ENCODE measurements at places on chromosomes 2 and 18.

DNA sequence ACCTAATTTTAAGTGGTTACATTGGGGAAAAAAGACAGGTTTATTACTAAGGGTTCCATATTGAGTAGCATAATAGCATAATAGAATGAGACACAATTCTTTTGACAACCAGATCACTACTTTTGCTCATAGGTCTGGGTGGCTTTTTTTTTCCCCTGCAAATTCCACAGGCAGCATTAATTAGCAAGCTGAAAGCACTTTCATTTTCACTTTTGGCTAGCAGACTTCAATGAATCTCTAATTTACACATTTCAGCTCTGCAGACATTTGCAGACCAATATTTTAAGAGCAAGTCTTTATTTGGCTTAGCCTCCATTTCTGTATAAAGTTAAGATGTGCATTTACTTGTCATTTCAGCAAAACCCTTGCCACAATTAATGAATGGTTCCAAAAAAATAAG lies 185.5 kb downstream of the NOL4 start:
- DNase-seq: peak; percentile 20

DNA sequence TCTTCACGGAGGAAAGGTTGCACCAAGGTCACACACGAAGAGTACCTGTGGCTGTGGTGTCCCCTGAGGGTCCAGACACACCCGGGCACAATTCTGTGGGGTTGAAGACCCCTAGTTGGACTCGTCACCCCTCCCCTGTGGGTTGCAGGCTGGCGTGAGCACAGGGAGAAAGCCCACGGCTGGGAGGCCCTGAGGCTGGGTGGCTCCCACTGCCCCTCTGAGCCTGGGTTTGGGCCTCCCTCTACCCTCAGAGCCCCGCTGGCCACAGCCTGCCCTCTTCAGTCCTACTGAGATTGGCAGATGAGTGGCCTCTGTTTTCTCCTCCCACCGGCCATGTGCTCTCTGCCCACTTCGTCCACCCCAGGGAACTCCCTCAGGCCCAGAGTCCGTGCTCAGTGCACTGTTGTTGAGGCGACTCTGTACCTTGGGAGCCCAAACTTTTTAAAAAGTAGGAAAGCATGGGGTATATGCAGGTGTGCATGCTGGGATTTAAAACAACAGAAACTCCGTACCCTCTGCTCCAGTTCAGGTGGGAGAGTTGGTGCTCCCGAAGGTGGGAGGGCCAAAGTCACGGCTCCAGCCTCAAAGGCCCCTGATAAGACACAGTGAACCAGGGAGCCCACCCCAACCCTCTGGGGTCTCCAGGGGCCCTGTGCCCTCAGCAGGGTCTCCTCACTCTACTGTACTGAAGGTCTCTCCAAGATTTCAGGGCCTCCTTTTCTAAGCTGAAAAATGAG lies 19.1 kb downstream of the RAMP1 start:
- DNase-seq: no peak

- DNase-seq: no peak
Measured at GRCh38 chr18:49890041-49890440, 76.7 kb upstream of the ACAA2 start.

DNA sequence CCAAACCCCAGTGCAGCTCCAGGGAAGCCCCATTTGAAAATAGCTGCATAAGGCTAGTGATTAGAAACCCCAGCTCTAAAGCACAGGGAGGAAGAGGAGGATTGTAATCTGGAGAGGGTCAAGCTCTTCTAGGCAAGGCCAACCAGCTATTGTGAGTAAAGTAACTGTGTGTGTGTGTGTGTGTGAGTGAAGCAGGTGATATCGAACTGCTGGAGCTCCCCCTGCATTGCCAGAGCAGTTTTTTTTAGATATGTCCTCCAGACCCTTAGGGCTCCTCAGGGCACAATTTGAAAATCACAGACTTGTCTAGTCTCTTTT lies 177.4 kb upstream of the NABP1 start:
- DNase-seq: no peak

DNA sequence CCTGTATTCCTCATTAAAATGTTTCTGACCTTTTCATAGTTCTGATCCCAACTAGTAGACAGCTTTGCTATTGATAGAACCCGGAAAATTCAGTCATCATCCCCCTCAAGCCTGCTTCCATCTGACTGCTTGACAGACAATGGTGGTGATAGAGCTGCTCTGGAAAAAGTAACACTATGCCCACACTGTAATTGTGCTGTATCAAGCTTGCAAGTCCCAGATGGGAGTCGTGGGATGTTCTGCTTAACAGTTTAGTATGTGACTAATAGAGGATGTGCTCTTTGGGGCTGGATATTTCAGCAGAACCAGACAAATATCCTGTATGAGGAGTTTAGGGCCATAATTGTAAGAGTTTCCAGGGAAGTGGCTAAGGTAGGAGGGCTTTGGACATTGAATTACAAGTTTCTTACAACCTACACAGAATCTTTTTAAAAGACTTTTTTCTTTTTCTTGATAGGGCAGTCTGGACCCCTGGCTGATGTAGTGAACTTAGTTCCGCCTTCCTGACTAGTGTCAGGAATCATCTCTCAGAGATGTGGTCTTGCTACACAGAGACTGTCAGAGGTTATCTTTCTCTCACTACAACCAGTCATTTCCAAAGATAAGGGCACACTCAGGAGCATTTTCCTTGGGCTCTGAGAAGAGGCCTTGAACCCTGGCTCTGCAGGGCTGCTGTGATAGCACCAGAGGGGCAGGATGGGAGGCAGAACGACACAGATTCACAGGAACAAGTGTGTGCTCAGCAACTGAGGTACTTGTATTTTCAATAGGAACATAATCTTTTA lies 158.0 kb upstream of the RBMS1 start:
- no peak for DNase-seq

GRCh38 chr2:150860301-150860700 lies 372.8 kb upstream of the RND3 start:
- DNase-seq: peak; percentile 23

- no peak for DNase-seq
Measured at GRCh38 chr2:78585871-78586270, 439.6 kb upstream of the REG3G start.

- DNase-seq: no peak
Measured at GRCh38 chr2:190663348-190663747, 14.5 kb downstream of the NAB1 start.

DNA sequence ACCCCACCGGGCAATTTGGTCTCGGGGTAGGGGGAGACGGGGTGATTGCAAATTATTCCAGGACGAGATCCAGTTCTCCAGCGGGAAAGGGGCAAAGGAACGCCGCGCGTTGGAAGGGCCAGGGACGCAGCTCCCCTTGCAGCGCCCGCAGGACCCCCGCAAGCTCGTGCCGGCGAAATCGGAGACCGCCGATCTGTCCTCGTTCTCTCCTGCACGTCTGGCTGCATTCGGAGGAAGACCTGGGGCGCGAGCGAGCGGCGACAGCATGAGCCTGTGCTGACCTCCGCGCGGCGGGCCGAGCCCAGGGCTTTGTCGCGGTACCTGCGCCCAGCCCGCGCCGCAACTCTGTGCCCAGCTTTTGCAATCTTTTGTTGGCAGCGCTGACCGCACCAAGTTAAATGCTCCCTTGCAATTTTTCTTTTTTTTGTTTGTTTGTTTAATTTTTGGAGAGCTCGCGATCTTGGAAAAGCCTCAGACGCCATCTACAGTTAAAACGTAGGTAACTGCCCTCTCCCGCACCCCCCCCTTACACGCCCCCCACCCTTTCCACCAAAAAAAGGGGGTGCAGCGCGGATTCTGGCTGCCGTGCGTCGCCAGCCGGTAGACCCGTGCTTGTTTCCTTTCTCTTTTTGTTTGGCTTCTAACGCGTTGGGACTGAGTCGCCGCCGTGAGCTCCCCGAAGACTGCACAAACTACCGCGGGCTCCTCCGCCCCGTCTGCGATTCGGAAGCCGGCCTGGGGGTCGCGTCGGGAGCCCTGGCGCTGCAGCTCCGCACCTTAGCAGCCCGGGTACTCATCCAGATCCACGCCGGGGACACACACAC lies 667 bp downstream of the TRIB2 start:
- peak; percentile 49 for DNase-seq

DNA sequence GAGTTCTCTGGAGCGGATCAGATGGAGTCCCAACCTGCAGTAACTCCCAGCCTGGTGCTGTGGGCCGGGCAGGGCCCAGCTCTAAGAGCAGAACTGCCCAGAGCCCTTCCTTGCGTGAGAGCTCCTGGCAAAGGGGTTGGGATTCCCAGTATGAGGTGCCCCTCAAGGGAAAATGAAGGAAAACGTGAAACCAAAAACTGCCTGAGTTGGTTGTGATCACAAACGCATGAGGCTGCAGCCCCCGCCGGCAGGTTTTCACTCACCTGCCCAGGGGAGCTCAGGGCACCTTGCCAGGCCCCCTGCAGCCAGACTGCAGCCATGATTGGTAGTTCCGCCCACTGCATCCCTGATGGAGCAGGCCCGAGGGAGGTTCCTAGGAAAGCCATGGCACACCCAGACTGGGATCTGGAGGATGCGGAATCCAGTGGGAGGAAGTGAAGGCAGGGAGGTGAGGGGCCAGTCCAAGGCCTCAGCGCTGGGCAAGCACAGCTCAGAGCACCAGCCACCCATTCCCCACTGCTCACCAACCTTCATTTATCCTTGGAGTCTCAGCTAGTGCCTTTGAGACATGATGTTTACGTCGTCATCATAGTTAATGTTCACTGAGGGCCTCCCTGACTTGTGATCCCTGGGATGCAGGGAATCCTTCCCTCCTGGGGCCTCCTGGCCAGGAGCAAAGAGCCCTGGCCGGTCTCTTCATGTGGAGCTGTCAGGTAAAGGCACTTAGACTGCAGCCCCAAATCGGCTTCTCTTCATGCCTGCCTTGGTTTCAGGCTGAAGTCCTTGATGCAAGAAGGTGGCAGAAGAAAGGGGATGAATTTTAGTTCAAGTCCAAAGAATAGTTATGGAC lies 103.2 kb downstream of the INHBB start:
- DNase-seq: no peak

DNA sequence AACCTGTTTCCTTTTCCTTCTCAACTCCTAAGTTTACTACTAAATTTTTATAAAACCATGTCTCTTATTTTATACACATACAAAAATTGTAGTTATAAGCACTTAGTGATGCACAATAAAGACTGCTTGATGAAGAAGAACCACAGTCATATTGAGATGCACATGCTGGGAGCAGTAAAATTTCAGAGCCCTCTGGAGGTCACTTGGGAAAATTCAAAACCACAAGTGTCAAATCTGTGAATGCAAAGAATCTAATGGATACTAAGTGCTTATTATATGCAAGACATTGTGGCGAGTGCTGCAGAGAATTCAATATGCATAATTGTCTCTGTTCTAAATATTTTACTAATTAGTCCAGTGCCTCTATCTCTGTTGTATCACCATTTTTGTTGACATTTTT lies 180.5 kb downstream of the VWC2L start:
- no peak for DNase-seq

DNA sequence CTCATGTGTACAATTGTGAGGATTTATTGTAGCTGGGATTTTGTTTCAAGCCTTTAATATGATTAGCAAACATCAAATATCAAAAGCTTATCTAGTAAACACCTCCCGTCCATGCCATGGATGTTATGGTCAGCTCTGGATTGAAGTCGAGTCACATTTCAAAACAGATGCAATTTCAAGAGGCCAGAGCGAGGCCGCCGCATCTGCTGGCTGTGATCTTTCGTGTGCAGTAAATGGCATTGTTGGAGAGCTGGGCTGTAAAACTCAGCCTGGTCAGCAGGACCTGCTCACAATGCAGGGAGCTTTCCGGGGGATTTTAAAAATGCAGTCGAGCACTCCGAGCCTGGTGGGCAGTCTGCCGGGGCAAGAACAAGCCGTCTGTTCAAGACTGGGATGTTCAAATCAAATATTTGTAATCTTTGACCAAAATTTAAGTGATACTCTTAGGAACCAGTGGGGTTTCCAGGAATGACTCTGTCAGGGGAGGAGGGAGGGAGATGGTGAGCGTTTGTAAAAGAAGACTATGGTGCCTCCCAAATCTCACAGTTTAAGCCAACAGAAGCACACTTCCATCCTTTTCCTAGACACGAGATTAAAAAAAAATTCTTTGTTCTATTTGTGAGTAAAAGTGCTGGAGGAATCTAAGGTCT lies 97.6 kb downstream of the MYCN start:
- no peak for DNase-seq

DNA sequence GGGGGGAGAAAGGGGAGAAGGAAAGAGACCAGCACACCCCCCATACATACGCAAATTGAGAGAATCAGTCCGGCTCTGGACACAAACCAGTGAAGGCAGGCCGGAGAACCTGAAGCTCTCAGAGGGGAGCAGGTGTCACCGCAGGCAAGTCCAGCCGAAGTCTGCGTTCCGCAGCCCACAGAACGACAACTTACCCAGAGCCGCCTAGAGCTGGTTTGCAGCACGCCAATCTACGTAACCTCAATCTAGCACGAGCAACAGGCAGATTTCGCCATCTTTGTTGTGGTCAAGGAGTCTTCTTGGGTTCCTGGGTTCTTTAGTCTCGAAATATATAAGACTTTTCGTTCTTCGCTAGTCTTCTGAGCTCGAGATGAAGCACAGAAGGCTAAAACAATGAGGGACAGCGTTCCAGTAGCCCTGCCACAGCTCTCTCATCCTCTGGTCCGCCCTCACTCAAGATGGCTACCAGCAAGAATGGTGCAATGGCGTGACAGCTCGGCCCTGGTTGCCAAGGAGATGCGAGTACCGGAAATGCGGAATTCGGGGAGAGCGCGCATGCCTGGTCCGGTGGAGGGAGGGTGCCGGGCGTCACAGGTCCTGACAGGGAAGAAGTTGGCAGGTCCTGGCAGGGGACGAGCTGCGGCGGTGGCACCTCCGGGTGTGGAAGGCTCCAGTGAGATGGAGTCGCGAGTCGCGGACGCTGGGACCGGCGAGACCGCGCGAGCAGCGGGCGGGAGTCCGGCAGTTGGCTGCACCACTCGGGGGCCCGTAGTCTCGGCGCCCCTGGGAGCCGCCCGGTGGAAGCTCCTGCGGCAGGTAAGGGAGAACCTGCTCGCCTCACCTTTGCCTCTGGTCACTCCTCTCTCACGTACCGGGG lies at the start of the genes CAMKMT and PREPL:
Gene CAMKMT (plus strand): TSS at position 618 of the 877 bp plus-strand sequence.
Gene PREPL (minus strand): TSS at position 165 of the 877 bp plus-strand sequence. CDS start 15,152 bp downstream, outside the sequence.
- DNase-seq: peak; percentile 96

DNA sequence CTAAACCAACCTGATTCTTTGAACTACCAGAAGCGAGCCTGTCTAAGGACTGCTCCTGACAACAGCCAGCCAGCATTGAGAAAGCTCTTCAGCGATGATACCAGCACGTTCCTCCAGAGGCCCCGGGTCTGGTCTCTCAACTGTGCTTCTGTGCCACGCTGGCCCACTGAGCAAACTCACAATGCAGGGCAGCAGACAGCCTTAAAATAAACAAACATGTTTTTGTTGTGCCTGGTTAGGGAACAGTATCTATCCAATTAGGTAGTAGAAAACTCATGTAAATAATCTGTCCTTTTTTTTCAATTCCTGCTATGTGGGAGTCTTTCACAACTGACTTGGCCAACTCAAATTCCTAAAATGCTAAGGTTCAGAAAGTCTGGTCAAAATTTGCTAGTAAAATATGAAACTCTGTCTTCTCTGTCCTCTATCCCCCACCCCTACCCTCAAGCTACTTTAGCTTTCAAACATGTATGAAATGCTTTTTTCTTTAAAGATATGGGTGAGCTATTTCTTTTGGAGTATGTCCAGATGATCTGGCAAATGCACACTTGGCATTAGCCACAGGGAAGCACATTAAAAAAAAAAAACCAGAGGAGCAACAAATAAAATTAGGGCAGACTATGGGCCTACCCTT lies 21.4 kb upstream of the EML4 start:
- DNase-seq: no peak

- no peak for DNase-seq
Measured at GRCh38 chr18:65815506-65815905, 64.7 kb downstream of the CDH7 start.
